ENCODE measurements at places on chromosomes 16 and 17.
A peak's percentile ranks its signal among the peaks of the same experiment; 100 is the strongest.

DNA sequence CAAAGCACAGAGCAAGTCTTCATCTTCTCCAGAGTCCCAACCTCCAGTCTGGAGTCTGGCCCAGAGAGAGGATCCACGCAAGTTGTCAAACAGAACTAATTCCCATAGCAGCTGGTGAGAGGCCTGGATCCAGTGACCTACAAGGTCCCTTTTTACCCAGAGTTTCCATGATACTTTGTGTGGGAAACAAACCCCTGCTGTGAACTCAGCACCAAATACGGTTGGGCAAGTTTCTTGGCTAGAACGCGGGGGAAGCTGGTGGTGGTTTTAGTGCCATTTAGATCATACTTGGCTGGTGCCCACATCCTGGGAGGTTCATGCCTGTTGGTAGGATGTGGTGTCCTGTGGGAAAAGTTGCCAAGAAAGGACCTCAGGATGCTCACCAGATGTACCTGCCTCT, 18.1 kb downstream of the TMC7 start:
- DNase-seq, result no peak

- no peak for DNase-seq
Observed at GRCh38 chr16:59122262-59122537, 388.1 kb upstream of the GOT2 start.

DNA sequence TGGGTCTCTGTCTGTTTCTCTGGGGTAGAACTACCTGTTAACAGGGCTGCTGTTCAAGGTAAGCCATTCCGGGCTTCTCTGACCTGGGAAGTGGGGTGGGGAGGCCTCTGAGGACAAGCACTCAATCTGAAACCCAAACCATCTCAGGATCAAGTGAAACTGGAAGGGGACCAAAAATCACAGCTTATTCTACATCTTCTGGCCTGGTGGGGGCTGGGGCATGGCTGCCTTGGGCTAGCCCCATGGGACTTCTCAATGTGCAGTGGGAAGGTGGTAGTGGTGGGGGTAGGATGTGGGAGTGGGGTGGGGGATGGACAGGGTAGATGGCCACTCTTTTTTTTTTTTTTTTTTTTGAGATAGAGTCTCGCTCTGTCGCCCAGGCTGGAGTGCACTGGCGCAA, 5.5 kb downstream of the FLOT2 start:
- DNase-seq, result no peak

DNA sequence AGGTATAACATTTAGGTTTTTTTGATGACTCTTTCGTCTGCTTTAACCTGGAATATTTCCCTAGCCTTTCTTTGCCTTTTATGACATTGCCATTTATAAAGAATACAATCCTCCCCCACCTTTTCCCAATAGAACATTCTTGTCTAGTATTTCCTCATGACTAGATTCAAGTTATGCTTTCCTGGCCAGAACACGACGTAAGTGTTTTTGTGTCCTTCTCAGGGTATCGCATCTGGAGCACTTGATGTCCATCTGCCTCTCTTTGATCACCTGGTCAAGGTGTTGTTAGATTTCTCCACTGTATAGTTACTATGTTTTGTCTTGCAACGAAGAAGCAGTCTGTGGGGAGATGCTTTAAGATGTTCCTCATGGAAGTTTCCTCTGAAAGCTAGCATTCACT, 87.4 kb downstream of the MSI2 start:
- DNase-seq, result no peak

DNA sequence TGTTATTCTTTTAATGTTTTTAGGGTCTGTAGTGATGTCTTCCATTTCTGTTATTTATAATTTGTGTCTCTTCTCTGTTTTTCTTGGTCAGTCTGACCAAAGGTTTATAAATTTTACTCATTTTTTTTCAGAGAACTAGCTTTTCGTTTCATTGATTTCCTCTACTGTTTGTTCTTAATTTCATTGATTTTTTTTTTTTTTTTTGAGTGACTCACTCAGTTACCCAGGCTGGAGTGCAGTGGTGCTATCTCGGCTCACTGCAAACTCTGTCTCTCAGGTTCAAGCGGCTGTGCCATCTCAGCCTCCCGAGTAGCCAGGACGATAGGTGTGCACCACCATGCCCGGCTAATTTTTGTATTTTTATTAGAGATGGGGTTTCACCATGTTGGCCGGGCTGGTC, 12.6 kb upstream of the UBTF start:
- DNase-seq, result no peak

DNA sequence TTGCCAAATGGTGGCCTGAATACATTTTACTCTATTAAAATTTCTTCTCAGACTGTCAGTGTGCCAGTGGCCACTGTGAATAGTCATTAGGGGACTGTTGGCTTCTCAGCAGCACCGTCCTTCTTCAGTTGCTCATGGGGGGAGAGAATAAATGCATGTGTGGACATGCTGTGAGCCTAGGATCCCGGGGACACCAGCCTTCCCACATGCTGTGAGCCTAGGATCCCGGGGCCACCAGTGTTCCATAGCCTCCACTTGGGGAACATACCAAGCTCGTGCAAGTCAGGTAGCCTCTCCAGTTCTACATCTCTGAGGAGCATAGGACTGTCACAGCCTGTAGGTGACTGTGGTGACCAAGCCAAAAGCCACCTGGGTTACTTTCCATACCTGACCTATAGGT, 51.5 kb downstream of the BANP start:
- no peak for DNase-seq

- DNase-seq, result no peak
Observed at GRCh38 chr17:76911299-76912017, 43.3 kb downstream of the MGAT5B start.

- DNase-seq, result no peak
Observed at GRCh38 chr16:8572919-8573724, 17.2 kb downstream of the TMEM114 start.

- no peak for DNase-seq
Observed at GRCh38 chr17:5630434-5630833, 46.1 kb upstream of the NLRP1 start.

GRCh38 chr17:74133740-74134139, 69.7 kb upstream of the RPL38 start:
- no peak for DNase-seq

- DNase-seq, result no peak
Observed at GRCh38 chr16:13553453-13553985, 366.4 kb upstream of the ERCC4 start.

GRCh38 chr17:59811209-59811608, 81.5 kb downstream of the TUBD1 start:
- no peak for DNase-seq

GRCh38 chr17:78883533-78884131, 19.4 kb downstream of the CEP295NL start:
- peak; percentile 80 for DNase-seq

- no peak for DNase-seq
Observed at GRCh38 chr16:83520596-83520995, 287.2 kb upstream of the HSBP1 start.

DNA sequence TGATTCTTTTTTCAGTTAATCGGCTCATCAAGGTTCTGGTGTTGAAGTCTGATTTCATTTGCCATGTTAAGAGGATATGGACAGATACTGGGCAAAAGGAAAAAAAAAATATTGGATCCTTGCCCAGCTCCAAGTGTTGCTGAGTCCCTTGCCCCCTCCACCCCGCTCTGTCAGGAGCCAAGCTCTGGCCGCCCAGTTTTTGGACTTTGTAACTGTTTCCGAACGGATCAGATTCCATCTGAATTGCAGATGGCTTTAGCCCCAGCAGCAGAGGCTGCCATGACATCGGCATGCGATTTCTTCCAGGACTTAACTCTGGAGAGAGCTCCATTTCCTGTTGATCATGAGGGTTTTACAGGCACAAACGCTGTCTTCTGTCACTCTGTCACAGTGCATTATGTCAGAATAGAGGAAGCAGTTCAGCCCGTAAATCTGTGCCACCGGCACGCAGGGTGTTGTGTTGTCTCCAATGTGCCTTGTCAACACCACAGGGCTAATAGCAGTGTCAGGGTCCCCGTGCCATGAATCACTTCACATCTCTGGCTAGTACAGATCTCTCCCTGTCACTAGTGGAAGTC, 615.6 kb downstream of the MAF start:
- DNase-seq, result peak; percentile 63

DNA sequence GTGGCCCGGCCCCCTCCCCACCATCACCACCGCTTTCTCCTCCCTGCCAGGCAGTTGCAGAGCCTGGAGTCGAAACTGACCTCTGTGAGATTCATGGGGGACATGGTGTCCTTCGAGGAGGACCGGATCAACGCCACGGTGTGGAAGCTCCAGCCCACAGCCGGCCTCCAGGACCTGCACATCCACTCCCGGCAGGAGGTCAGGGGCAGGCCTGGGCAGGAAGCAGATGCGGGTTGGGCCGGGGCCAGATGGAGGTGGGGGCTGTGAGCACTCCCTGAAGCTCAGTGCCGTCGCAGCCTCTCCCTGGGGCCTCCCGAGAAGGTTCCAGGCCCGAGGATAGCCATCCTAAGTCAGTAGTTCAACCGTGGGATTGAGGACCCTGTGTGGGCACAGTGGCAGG, 14.2 kb upstream of the ADGRG3 start:
- no peak for DNase-seq

DNA sequence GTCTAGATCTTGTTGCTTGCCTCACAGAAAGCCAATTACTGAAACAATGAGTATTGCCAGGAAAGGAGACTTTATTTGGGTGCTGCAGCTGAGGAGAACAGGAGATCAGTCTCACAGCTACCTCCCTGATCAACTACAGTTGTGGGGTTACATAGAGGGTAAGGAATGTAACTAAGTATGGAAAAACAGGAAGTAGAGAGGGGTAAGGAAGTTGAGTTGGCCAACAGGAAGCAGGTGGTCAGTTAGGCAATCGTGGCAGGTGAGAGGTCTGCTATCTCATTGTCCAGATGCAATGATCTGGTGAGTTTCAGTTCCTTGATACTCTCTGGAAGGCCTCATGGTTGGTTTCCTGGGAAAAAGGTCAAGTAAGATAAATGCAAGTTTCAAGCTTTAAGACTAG, 333.1 kb upstream of the GOT2 start:
- DNase-seq, result no peak

GRCh38 chr17:32484041-32484461, 2.7 kb upstream of the CDK5R1 start:
- no peak for DNase-seq

GRCh38 chr17:78971756-78972506, 7.8 kb downstream of the LGALS3BP start:
- DNase-seq, result no peak

GRCh38 chr17:36849871-36850348, 87.4 kb upstream of the LHX1 start:
- no peak for DNase-seq

- no peak for DNase-seq
Observed at GRCh38 chr17:56808503-56808902, 25.2 kb downstream of the C17orf67 start.

DNA sequence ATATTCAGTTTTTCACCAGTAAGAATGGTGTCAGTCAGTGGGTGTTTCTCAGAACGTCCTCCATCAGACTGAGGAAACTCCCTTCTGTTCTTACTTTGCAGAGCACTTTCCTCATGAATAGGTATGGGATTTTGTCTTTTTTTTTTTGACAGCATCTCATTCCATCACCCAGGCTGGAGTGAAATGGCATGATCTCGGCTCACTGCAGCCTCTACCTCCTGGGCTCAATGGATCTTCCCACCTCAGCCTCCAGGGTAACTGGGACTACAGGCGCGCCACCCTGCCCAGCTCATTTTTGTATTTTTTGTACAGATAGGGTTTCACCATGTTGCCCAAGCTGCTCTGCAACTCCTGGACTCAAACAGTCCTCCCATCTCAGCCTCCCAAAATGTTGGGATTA, 130.3 kb downstream of the ZNF778 start:
- no peak for DNase-seq

DNA sequence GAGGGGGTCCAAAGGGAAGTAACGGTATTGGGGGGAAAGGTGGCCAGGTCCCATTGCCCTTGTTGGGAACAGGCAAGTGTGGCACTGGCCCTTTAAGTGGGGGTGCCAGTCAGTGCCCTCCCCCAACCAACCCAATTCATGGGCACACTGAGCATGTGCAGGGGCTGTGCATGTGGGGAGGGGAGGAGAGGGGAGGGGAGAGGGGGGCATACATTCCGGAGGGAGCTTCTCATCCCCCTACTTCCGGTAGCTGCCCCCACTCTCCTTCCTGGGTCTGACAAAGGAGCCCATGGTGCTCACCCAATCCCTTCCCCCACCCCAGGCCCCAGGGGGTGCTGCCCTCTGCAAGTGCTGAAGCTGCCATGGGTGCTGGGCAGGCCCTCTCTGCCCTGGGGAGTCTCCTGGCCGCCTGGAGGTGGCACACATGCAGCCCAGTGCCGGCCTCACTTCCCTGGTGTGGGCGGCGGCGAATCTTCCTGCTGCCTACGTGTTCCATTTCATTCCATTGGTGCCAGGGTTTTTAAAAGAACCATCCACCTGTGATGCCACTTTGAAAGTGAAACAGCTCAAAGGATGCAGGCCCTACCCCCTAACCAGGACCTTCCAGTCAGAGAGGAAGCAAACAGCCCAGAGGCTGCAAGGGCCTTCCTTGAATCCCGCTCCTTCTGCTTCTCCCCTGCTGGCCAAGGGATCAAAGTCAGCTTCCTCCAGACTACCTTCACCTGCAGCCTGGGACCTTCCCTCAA, 11.0 kb downstream of the HEXIM2 start:
- peak; percentile 66 for DNase-seq

DNA sequence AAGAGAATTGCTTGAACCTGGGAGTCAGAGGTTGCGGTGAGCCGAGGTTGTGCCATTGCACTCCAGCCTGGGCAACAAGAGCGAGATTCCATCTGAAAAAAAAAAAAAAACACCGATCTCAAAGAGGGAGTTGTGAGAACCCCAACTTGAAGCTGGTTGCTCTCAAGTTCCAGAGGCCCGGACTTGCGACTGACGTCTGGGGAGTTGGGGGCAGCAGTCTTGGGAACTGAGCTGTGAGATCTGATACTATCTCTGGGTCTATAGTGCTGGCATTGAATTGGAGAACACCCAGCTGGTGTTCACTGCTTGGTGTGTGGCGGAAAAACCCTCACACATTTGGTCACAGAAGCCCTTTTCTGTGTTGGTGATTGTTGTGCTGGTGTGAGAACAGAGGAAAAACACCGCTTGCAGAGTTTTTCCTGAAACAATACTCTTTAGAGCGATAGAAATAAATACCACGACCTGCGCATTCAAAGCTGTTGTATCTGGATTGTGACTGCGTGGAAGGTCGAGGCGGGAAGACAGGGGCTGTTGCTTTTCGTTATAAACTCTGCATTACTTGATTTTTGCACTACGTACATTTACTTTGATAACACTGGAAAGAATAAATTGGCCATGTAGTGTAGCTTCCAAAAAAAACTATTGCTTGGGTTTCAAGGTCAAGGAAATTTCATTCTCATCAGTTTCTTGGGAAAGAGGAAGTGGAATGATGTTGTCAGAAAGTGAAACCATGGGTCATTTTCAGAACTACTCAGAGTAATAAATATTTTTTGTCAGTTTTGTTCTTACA, 8.8 kb downstream of the SCIMP start:
- DNase-seq, result no peak

DNA sequence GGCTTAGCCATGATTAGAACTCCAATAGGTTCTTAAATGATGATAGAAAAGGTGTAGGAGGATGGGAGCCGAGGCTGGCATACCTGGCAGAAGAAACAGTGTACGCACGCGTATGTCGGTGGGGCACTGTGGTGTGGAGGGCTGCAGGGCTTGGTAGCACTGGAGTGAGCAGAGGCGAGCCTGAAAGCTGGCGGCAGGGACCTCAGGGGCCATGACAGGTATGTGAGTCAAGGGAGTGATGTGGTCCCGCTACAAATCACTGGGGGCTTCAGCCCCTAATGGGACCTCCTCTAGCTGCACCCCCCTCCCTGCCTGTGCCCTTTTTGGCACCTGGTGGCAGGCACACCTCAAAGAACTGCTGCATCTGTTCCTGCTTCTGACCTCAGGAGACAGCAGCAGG, 67.3 kb downstream of the RAI1 start:
- DNase-seq, result no peak

- DNase-seq, result no peak
Observed at GRCh38 chr17:13635951-13636350, 34.2 kb upstream of the HS3ST3A1 start.

- peak; percentile 79 for DNase-seq
Observed at GRCh38 chr16:86566601-86566965, at the start of gene FOXC2. Gene FOXC2 (plus strand): TSS chr16:86566829. CDS start chr16:86567336, 507 bp downstream.

Data from mucosa of gallbladder (tissue), 1 donor.